ENCODE measurements at places on chromosomes 13 and 19.

- no peak for DNase-seq
Measured at GRCh38 chr19:34500656-34501120, 19.1 kb downstream of the WTIP start.

- no peak for DNase-seq
Measured at GRCh38 chr13:51525567-51526167, 58.6 kb upstream of the WDFY2 start.

DNA sequence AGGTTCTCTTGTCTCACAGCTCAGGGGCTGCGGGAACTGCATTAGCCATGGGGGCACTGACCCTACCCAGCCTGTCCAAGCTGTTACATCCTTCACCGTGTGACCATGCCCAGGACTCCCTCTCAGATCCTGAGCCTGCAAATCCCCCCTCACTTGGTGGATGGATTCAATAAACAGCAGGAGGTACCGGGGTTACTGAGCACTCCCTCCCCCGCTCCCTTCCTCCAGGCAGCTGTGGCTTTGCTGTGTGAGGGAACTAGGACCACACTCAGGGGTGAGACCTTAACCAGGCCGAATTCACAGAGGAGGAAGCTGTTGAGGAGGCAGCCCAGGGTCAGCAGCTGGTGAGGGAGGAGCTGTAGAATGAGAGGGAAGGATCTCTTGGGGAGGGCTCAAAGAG, 27.0 kb upstream of the CEACAM1 start:
- no peak for DNase-seq

GRCh38 chr13:22103046-22104027, 432.5 kb downstream of the FGF9 start:
- DNase-seq: no peak

DNA sequence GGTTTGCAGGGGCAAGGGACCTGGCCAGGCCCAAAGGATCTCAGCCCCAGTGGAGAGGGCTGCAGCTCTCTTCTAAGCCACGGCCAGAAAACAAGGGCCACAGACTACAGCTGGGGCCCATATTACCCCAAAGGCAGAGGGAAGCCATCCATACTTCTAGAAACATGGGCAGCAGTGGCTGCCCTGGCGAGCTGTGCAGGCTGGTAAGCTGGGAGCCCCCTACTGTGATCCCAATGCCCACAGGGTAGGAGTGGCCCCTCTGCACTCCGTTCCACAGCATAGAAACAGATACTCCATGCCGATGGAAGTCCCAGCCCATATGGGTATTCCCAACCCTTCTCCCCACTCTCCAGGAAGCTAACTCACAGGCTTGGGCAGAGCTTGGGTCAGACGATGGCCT, 25.1 kb downstream of the VSTM2B start:
- DNase-seq: no peak

- no peak for DNase-seq
Measured at GRCh38 chr19:29477831-29478577, 47.8 kb upstream of the VSTM2B start.

GRCh38 chr19:42064432-42064831, 5.6 kb downstream of the GRIK5 start:
- no peak for DNase-seq

- DNase-seq: no peak
Measured at GRCh38 chr19:8445488-8446001, 770 bp downstream of the HNRNPM start.

- no peak for DNase-seq
Measured at GRCh38 chr13:41820581-41821237, 140.2 kb downstream of the VWA8 start.
